ENCODE measurements at places on chromosomes 5 and 9.

DNA sequence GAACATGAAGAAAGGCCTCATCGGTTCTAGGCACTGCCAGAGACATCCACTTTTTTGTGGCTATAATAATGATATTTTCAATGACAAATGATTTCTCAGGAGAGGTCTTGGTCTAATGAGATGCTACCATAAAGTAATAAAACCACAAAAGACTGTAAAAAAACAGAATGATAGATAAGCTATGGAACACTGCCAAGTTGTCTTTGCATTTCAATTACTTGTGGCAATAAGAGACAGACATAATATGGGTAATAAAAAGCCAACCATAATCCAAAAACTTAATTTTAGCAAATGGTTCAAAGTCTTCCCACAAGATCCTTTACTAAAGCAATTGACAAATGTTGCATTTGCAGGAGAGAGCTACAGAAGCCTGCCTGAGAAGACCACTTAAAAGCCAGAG lies 292.5 kb downstream of the ATPSCKMT start:
- DNase-seq: no peak

GRCh38 chr9:82488313-82489200 lies 500.0 kb downstream of the SPATA31D1 start:
- no peak for DNase-seq

- DNase-seq: no peak
These were observed 273.2 kb upstream of the MPDZ start for GRCh38 chr9:13552606-13553215.

DNA sequence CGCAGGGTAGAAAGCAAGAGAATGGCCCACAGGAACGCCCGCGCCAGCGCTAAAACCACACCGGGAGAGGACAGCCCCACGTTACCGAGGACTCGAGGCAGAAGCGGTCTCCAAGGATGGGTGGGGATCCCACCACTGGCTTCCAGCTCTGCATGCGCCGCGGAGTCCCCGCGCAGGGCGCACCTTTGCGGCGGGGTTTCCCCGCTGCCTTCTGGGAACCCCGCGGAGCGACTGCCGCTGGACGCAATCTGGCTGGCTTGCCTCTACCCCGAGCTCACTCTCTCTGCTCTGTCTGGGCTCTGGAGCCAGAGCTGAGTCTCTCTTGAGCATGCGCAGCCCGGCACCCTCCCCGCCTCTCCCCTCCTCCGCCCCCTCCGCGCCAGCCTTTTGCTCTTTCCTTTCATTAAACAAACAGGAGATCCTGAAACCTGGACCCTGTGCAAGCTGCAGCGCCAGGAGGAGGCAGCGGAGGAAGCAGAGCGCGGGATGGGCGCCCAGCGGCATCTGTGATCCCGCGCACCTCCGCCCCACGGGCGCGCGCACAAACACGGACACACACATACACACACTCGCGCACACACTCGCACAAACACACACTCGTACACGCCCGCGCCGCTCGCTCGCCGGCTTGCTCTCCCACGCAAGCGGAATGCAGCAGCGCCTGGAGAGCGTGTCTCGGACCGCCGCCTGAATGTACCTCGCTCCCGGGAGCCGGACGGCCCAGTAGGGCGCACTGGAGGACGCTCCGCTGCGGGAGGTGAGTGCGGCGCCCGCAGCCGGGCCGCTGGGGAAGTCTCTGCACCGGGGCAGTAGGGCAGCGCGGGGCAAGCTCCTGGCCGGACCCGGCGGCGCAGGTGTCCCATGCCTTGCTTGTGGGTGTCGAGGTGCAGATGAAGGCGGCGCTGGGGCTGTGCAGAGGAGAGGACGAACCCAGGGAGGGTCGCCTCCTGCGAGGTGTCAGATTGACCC lies at the start of gene PLPPR1:
Gene PLPPR1, plus strand, starts transcription at position 382 of the 969 bp plus-strand sequence.
- no peak for DNase-seq

GRCh38 chr9:19631181-19631580 lies 157.7 kb downstream of the SLC24A2 start:
- DNase-seq: no peak

GRCh38 chr5:150297934-150298595 lies 4.6 kb downstream of the ARSI start:
- no peak for DNase-seq

- DNase-seq: no peak
These were observed 8.1 kb upstream of the TENT4A start for GRCh38 chr5:6705088-6705487.

- no peak for DNase-seq
These were observed 118.9 kb downstream of the NXNL2 start for GRCh38 chr9:88653911-88654310.

GRCh38 chr5:75108931-75109596 lies 56.7 kb upstream of the GCNT4 start:
- DNase-seq: no peak

- DNase-seq: no peak
These were observed 66.8 kb upstream of the IL17B start for GRCh38 chr5:149445739-149446369.

DNA sequence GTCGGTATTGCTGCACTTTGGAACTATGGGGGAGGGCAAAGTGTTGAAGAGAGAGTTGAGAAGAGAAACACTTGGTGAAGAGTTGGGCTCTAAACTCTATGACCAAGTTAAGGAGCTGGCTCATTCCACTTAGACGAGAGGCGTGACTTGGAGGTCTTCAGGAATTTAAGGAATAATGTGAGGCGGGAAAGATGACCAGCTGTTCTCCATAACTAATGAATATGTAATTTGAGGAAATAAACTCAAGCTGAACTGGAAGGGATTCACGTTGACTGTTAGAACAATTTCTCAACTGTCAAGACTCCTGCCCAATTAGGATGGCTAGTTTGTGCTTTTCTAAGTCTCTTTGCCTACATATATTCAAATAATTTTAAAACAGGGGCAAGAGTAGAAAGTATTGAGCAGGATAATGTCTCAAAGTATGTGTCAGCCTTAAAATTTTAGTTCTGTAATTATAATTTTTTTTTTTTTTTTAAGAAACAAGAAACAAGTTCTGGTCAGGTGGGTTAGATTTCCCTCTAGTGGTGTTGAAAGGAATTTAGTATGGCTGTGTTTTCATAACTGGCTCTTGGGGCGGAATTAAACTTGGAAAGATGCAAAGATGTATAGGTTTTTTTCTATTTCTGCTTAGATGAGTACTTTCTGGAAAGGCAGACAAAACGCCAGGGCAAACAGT lies 33.4 kb downstream of the TMEM252 start:
- DNase-seq: no peak

- no peak for DNase-seq
These were observed 19.2 kb downstream of the KCTD16 start for GRCh38 chr5:144189800-144190429.

GRCh38 chr5:41279040-41279439 lies 65.7 kb upstream of the C6 start:
- no peak for DNase-seq

DNA sequence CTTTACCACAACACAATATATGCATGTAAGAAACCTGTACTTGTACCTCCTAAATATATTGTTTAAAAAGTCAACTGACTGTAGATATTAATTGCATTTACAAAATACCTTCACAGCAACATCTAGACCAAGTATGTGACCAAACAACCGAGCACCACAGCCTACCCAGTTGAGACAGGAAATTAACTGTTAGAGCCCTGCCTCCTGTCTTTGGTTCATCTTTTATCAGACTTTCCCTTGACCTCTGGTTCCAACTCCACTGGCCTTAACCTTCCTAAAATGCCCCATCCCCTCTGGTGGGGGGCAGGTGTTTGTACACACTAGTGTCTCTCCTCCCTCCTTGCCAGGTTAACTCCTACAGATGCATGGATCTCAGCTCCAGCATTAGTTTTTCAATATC lies 155.0 kb upstream of the PANK3 start:
- no peak for DNase-seq

GRCh38 chr9:652914-653313 lies 188.6 kb upstream of the DMRT1 start:
- DNase-seq: no peak

DNA sequence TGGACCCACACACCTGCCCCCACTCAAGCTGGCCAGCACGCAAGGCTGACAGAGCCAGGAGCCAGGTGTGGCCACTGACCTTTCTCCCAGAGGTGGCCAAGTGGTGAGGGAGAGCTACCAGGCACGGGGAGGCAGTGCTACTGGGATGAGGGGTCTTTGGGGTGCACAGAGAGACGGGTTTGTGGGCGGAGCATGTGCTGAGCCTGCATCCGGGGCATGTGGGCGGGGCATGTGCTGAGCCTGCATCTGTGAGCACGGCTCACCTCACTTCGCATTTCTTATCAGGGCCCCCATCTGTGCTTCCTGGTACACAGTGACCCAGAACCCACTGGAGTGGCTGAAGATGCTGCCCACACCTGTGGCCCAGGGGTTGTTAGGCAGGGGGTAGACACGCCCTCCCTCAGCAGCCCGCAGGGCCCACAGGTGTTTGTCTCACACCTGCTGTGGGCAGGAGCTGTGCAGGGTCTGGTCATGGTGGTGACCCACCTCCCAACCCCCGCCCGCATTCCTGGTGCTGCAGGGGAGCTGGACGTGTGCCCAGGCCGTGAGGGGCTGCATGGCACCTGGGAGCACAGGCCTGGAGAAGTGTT lies 21.5 kb downstream of the CCDC187 start:
- DNase-seq: no peak

DNA sequence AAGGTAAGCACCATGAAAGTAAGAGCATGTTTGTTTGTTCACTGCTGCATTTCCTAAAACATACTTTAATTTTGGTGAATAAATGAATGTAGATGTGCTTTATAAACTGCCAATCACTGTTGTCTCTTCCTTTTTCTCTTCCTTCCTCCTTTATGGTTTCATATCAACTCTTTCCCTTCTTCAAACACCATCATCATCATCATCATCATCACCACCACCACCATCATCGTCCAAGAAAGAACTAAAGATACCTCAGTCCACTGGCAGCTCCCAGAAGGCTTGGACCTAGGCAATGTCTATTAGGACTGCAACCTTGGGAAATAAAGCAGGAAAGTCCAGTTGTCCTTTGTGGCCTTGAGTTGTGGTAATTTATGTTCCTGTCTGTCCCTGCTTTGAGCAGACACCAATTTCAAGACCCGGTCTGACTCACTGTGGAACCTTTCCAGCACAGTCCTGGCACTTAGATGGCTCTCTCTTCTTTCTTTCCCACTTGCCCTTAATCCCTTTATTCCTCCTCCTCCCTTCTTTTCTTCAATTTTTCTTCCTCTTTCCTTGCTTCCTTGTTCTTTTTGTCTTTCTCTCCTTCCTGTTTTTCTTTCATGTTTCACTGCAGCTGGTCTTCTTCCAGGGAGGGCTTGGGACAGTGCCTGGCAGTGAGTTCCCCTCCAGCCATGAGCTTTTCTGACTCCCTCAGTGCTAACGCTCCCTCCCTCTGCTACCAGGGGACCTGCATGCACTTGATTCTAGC lies 99.3 kb downstream of the ANGPTL2 start:
- no peak for DNase-seq

DNA sequence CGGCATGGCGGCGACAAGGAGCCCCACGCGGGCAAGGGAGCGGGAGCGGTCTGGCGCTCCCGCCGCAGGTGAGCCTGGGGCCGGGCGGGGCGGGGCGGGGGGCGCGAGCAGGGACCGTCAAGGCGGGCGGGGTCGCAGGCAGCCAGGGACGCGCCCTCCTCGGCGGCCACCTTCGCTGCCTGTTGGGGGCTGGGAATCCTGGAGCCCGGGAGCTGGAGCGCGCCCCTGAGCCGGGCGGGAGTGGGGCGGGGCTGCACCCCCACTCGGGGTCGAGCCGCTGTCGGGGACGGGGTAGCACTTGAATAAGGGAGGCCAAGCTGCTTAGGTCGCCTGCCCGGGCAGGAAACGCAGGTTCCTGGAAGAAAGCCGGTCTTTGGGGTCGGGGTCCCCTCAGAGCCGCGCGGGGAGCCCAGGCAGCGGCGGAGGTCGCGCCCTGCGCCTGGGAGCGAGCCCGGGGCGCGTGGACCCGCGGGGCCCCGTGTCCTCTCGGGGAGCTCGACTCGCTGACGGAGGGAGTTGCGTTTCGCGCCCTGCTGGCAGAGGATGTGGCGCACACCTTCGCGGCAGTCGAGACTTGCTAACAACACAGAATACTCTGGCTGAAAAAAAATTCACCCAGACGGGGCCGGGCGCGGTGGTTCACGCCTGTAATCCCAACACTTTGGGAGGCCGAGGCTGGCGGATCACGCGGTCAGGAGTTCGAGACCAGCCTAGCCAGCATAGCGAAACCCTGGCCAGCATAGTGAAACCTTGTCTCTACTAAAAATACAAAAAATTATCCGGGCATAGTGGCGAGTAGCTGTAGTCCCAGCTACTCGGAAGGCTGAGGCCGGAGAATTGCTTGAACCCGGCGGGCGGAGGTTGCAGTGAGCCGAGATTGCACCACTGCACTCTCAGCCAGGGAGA lies 552 bp downstream of the OTULINL start:
- DNase-seq: peak; percentile 46

DNA sequence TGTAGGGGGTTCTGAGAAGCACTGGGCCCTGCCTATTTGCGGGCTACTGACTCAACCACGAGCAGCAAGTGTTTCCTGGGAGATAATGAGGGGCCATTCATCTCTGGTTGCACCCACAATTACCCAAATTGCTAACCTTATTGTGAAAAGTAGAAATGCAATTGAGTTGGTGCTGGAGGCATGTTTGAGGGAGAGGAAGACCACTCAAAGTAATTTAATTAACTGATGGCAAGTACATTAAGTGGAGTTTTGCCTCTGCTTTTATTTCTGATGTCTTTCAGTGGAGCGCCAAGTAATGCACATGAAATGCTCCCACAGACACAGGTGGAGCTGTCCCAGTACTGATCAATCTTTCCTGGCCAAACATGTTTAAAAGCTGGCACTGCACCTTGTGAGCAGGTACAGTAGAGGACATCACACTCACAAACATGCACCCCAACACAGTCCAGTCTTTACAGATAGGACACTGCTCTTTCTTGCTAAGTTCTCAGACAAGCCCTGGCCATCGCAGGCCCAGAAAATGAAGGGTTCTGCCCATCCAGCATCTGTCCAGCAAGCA lies 195.4 kb downstream of the HSPA4 start:
- DNase-seq: no peak

DNA sequence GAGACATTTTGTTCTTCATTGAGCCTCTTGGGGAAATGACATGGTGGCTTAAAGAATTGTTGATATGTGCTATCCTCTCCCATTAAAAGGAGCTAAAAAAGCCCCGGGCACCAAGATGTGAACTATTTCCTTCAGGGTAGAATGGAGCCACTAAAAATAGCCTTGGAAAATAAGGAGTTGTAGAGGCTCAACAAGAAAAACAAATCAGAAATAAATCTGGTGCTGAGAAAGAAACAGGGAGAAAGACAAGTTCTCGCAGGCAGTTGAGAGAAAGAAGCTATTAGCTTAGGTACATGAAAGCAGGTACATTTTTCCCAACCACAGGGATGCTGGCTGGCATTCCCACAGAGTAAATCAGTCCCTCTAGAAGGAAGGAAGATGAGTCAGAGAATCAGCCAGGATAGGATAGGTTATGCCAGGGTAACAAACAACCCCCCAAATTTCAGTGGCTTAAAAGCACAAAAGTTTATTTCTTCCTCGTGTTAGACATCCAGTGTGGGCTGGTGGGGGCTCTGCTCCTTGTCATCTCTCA lies 134.6 kb upstream of the ADRA1B start:
- no peak for DNase-seq

GRCh38 chr5:3365501-3366215 lies 230.0 kb upstream of the IRX1 start:
- DNase-seq: no peak

GRCh38 chr9:85676790-85677189 lies 65.0 kb downstream of the AGTPBP1 start:
- DNase-seq: no peak

GRCh38 chr5:36363101-36363500 lies 61.4 kb upstream of the RANBP3L start:
- DNase-seq: no peak

GRCh38 chr9:84671586-84672521 lies 2.3 kb downstream of the NTRK2 start:
- DNase-seq: no peak
